ENCODE measurements at places on chromosomes 16 and 17.

- no peak for ATAC-seq
Measured at GRCh38 chr17:4179071-4179470, 36.1 kb downstream of the CYB5D2 start.

DNA sequence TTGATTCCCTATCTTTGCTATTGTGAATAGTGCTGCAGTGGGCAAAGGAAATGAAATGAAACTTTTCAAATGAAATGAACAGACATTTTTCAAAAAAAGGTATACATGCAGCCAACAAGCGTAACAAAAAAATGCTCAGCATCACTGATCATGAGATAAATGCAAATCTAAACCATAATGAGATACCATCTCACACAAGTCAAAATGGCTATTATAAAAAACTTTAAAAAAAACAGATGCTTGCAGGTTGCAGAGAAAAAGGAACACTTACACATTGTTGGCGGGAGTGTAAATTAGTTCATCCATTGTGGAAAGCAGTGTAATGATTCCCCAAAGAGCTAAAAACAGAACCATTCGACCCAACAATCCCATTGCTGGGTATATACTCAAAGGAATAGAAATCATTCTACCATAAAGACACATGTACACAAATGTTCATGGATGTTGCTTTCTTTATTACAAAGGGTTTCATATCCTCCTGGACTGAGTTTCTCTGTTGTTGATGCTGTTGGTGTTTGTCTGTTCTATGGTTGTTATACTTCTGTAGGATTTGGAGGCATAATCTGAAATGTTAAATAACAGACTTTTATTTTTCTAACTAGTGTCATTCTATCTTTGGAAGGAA, 99.3 kb upstream of the SOX9 start:
- ATAC-seq = no peak

- no peak for ATAC-seq
Measured at GRCh38 chr17:30780343-30780742, 44.1 kb downstream of the CRLF3 start.

DNA sequence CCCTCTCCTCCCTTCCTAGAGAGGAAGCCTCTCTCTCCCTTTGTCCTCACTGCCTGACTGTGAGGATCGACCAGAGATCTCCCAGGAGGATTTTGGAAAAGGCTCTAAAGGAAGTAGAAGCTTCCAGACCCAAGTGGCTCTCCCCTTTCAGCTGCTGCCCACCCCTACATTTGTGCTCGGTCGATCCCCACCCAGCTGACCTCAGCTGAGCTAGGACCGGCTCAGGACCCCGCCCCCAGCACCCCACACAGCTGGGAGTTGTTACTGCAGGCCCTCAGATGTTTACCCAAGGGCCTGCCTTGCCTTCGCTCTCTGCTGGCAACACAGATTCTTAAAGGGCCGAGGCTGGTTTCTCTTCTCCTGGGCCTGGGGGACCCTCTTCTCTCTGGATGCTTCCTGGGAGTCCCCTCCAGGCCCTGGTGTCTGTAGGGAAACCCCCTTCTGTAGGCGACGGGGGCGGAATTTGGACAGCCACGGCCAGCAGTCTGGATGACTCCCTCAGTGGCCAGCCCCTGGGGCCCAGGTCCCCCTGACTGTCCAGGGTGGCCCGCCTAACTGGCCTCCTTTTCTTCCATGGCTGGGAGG, 26.9 kb upstream of the TIMP2 start:
- ATAC-seq = no peak

DNA sequence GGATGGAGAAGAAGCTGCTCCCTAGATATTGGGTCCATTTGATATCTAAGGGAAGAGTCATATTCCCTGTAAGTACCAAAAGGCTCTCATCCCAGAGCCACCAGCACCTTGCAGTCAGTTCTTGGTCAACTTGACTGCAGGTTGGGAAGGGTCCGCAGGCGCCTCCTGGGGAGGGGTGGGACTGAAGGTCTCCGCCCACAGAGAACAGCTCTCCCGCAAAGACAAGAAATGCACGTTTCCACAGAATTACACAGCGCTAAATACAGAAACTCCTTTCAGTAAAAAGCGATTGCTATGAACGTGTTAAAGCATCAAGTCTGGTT, 864 bp upstream of the CTCF start:
- no peak for ATAC-seq

Measured in gastroesophageal sphincter (tissue), 4 donors.